ENCODE measurements at places on chromosomes 3 and 15.

- DNase-seq = no peak
Measured at GRCh38 chr15:25177955-25178801, 223.4 kb downstream of the SNRPN start.

DNA sequence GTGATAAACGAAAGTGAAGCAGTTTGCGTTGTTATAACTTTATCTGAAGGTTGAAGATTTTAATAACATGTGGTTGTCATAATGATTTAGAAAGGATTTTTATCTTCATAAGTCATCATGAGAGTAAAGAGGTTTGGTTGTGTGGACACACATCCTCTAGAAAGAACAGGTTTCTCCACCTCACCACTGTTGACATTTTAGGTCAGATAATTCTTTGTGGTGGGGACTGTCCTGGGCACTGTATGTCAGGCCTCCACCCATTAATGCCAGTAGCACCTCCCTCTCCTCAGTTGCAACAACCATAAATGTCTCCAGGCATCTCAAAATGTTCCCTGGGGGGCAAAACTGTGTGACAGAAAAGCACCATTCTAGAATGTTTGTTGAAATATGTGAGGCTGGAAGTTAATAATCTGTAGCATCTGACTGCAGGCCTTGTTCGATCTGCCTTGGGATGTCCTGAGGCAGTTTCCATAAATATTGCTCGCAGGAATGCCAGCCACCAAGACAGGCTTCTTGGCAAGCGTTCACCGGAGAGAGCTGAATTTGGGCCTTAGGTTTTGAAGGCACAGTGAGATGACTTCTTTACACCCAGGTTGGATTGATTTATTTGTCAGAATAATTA, 100.1 kb downstream of the ADAMTSL3 start:
- no peak for DNase-seq

DNA sequence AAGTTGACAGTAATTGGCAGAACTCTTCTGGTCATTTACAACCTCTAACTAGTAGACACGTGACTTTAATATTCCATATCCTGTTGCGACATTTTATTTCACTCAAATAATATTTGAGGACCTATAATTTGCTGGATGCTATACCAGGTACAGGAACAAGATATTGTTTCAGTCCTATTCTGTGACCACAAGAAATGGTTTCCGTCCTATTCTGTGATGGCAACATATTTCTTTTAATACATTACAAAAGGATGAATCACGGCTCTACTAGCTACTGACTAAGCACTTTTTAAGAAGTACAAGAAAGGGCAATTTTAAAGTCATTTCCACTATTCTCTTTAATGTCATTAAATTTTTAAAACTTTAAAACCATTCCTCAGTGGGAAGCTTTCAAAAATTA, 400.2 kb downstream of the CNTN3 start:
- DNase-seq = peak; percentile 32

GRCh38 chr3:142077859-142078500, 71.4 kb downstream of the TFDP2 start:
- no peak for DNase-seq

DNA sequence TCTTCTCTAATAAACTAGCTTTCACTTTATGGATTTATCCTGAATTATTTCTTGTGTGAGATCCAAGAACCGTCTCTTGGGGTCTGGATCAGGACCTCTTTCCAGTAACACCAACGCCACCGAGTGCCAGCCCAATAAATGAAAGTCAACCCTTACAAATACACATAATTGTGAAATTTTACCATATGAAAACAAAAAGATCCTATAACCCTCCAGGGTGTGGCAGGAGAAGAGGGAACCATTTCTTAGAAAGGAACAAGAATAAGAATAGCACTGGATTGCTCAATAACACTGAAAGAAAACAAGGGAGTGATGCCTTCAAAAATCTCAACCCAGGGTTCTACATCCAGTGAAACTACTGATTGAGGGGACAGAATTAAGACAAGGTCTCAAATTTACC, 51.6 kb upstream of the ACKR4 start:
- DNase-seq = peak; percentile 17

DNA sequence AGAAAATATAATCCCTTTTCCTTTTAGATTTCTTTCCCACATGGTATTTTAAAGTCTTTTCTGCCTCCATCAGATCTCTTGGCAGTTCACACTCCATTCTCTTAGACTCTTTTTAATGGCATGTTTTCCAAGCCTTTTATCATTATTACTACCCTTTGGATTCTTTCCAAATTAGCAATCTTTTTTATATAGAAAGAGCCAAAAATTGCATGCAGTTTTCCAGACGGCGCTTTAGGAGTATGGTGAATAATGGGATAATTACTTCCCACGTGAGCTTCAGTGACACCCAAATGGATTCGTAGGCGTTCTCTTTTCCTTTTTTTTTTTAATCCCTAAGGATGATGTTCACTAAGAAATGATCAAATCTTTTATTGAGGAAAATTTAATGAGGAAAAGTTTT, 354.8 kb upstream of the DNAJC19 start:
- DNase-seq = no peak

- peak; percentile 10 for DNase-seq
Measured at GRCh38 chr3:155188031-155188430, 105.5 kb downstream of the STRIT1 start.

- DNase-seq = no peak
Measured at GRCh38 chr15:26630857-26631256, 142.0 kb downstream of the GABRB3 start.

- DNase-seq = no peak
Measured at GRCh38 chr15:101396484-101397261, 92.8 kb downstream of the PCSK6 start.

GRCh38 chr15:74127954-74128784, 2.2 kb upstream of the ISLR2 start:
- DNase-seq = peak; percentile 63

- DNase-seq = no peak
Measured at GRCh38 chr3:46469680-46470357, 5.1 kb upstream of the LTF start.
